ENCODE measurements at places on chromosomes 7 and 10.
A peak's percentile ranks its signal among the peaks of the same experiment; 100 is the strongest.

DNA sequence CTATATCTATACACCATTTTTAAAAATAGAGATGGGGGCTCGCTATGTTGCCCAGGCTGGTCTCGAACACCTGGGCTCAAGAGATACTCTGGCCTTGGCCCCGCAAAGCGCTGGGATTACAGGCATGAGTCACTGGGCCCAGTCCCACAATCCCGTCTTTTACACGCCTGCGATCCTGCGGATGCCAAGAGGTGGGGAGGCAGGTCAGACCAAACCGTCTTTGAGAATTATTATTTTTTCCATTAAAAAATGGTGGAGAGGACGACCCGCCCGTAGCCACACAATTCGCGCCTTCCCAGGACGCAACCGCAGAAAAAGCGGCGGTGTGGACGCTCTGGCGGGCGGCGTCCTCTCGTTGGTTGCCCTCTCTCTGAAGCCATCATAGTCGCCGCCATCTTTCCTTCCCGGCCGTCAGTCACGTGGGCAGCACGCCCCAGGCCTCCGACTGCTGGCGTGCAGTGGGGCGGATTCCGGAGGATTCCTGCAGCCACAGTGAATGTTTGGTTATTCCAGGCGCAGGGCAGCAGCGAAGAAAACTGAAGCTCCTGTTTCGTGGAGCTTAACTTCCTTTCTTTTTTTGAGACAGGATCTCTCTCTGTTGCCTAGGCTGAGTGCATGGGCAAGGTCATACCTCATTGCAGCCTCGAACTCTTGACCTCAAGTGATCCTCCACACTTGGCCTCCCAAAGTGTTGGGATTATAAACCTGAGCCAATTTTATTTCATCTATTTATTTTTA, 9.9 kb upstream of the EPHB4 start:
- DNase-seq = peak; percentile 62

- DNase-seq = no peak
Measured at GRCh38 chr7:100433276-100433591, 3.1 kb downstream of the PPP1R35 start.

GRCh38 chr7:78558566-78558965, 760.0 kb downstream of the PHTF2 start:
- no peak for DNase-seq

DNA sequence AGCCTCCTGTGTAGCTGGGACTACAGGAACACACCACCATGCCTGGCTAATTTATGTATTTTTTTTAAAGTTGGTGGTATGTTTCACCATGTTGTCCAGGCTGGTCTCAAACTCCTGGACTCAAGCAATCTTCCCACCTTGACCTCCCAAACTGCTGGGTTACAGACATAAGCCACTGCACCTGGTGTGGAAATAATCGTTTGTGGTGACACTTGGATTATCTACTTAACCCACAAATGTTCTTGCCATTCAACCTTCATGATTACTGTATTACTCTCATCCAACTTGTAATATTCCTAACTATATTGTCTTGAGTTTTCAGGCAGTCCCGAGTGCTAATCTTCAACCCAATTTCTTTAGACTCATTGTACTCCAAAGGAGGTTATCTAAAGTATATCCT, 9.6 kb upstream of the SRGN start:
- DNase-seq = no peak

DNA sequence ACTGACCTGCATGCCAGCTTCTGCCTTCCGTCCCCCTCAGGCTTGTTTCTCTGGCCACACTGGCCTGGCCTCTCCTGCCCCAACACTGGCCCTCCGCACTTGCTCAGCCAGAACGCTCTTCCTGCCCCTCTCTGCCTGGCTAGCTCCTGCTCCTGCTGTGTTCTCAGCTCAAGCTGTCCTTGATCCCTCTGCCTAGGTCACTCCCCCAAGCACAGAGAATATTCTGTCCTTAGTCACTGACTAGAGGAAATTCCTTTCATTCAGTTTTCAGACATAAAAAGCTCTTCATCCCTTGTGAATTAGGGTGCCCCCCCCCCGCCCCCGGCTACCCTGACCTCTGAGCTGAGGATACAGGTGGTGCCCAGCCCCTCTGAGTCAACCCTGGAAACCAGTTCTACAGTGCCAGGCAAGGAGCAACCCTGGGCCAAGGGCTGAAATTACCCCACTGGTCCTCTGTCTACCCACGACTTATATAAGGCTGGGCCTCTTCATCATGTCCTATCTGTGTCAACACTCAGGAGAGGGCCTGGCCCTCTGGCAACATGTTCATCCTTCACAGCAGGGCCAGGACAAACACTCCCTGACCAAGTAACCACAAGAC, 6.6 kb upstream of the SGPL1 start:
- no peak for DNase-seq

DNA sequence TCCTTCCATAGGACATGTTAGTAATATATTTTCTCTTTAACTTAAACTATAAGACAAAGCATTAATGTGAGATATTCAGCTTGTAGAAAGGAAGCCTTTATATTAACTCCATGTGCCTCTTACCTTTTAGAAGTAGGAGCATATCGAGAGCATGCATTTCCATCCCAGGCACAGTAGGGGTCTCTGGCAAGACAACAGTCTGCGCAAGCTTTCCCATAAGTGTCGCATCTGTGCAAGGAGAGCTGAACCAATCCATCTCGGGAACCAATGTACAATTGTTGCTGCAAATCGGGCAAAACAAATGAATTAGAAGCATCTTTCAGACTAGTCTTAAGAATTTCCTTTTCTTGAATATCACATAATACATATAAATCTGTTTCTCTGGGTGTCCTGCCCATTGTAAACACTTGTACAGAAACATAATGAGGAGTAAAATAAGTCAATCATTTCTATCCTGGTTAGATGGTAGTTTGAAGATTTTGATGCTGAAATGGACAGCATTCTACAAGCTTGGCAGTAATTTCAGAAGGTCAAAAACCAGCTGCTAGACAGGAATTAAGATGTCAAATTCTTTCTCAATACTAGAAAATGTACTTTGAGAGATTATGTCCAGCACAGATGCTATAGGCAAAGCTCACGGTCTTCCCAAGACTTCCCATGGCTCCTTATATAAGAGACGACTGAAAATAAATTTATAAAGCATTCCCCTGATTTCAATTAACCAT, 171.8 kb downstream of the SEMA3D start:
- no peak for DNase-seq

DNA sequence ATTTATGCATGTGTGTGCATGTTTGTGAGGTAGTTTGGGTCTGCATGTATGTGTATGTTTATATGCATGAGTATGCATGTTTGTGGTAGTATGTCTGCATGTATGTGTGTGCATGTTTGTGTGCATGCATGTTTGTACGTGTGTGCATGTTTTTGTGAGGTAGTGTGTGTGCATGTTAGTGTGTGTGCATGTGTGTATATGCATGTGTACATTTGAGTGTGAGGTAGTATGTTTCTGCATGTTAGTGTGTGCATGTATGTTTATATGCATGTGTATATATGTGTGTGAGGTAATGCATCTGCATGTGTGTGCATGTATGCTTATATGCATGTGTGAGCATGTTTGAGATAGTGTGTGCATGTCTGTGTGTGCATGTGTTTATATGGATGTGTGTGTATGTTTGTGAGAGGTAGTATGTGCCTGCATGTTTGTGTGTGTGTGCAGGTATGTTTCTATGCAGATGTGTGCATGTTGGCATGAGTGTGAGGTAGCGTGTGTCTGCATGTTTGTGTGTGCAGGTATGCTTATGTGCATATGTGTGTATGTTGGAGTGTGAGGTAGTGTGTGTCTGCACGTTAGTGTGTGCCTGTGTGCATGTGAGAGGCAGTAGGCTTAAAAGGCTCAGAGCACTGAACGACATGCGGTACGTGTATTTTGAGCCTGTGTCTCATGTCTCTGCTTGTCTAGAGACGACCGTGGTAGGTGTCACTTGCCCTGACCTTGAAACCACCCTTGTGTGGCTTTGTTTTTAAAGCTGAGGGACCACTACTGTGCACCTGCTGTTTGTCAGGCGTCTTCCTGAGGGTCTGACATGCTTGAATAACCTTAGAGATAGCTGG, 43.7 kb downstream of the PFKP start:
- DNase-seq = no peak

DNA sequence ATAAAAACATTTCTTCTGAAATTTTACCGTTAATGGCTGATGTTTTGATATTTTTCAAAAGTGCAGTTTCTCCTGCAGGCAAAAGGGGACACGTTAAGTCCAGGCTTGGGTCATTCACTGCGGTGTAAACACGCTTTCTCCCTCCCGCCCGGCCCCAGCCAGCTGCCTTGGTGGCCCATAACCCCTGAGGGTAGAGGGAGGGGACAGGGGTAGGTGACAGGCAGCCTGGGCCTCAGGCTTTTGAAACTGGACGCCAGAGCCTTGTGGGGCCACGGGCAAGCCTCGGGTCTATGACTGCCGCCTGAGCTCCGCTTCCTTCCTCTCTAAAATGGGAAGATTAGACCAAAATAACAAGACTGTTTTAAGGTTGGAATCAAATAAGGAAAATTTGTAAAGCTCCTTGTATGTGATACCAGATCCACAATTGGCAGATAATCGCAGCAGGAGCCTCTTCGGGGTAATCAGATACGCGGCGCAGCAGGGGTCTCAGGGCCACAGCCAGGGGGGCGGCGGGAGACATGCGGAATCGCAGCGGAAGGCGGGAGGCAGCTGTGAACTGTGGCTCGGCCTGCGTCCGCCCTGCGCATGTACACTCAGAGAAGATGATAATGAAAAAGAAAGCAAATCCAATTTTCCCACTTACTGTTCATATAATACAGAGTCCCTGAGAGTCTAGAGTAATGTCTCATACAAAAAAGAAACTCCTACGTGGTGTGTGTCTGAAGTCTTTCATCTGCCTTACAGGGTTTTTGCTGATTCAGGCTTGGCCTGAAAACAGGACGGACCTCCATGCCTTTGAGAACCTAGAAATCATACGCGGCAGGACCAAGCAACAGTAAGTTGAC, 138.3 kb downstream of the EGFR start:
- DNase-seq = no peak

DNA sequence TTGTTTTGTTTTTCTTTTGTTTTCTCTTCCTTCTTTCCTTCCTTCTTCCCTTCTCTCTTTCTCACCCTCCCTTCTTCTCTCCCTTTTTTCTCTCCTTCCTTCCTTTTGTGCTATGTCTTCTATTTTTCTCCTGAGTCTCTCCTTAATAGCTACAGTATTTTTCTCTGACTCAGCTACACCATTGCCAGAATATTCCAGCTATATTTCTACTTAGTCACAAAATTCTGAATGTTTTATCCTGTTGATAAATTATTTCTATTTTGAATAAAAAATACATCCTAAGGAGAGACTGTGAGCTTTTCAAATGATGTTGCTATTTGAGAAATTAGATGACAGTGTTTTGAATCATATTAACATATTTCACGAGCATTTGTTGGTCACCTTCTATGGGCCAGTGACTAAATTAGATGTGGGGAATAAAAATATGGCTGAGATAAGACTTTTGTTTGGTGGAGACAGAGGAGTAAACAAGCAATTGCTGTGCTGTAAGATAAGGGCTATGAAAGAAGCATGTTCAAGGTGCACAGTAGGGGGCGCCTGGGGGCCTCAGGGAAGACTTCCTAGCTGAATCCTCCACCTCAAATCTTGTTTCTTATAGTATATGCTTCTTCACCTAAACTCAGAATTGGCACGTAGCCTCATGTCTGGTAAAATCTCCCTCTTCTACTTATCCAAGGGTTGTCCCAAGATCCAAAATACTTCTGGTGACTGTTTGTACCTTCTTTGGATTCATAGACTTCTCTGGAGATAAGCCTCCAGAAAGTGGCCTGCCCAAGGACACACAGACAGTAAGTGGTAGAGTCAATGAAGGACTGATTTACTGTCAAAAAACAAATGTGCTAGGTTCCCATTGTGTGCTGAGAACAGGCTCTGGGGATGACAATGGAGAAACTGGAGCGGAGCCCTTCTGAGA, 115.5 kb upstream of the CREB5 start:
- DNase-seq = no peak

- DNase-seq = no peak
Measured at GRCh38 chr7:85833066-85833465, 646.2 kb upstream of the SEMA3D start.

DNA sequence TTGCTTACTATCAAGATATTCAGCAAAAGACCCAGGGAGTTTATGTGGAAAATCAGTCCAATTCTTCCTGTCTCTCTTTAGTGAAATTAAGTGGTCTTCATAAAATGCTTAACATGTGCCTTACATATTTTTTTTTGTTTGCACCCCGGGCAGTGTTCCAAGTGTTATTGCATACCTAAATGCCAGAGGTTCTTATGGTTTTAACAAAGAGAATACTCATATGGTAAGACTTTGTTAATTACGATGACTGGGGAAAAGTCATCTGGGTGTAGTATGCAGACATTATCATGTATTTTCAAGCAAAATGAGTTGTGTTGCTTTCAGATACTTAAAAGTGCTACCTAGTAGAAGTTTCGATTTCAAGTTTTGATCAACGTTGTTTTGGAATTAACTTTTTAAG, 82.6 kb downstream of the PRKG1 start:
- DNase-seq = no peak

DNA sequence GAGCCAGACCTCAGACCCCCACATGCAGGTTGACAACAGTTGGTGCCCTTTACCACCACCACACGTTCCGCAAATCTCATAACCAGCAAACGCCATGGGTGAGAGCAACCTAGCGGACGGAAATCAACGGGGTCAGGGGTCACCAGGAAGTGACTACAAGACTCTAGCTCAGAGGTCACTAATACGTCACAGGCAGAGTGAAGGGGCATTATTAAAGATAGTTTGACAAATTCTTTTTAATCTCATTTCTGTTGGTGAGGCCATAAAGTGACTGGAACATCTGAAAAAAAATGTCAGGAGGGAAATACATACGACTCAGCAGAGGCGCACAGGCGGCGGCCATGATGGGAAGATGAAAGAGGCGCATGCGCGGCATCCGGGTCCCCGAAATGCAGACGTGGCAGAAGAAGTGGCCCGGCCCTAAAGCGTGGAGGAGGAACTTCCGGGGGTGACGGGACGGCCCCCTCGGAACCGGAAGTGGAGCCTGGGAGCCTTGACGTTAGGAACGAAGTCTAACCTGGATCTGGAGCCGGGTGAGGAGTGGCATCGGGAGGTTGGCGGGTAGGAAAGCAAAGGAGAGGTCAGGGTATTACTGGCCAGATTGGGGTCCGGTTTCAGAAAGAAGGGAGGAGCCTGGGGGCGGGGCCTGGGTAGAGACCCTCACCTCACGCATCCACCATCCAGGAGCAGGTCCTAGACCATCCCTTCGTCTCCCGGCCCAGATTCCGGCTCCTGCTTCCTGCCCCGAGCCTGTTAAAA, at the start of gene SEC24C:
Gene SEC24C, plus strand, starts transcription at position 468 of the 759 bp plus-strand sequence. CDS start 2,461 bp downstream, outside the sequence.
- peak; percentile 94 for DNase-seq

- DNase-seq = no peak
Measured at GRCh38 chr10:59887972-59888640, 18.2 kb downstream of the CCDC6 start.

DNA sequence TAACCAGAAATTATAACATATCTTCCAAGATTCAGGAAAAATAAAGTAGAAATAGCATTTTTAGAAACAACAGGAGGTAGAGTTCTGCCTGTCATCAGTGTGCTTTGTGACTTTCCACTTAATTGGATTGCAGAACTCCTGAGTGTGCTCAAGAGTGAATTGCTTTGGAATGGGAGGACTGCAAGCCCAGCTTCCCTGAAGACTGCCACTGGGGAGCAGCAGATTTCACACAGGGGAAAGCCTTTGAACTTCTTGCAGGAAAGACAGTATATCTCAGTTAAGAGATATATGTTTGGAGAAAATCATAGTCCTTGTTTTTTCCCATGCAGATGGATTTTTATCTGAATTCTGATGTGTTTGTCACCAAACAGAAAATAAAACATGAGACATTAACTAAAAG, 124.5 kb downstream of the TMEM168 start:
- no peak for DNase-seq

GRCh38 chr7:12207046-12207445, 4.0 kb upstream of the TMEM106B start:
- no peak for DNase-seq

GRCh38 chr10:113540845-113541548, 11.9 kb upstream of the HABP2 start:
- DNase-seq = no peak

Data from T1000 (cell line).